ENCODE measurements at places on chromosomes 2 and 18. TPM values are rescaled to one million over a fixed set of nuclear protein-coding genes. Genes with fewer than 3 reads are reported as not detected.

The MROH2A gene
- not detected for polyA plus RNA-seq

The UGT1A8 gene
- polyA plus RNA-seq: not detected

The COLEC12 gene
- polyA plus RNA-seq: not detected

The C2orf78 gene
- polyA plus RNA-seq: not detected

The CPLX4 gene
- polyA plus RNA-seq: not detected

The STAT4 gene
- 1.9 TPM for polyA plus RNA-seq

The MPP4 gene
- not detected for polyA plus RNA-seq

The NR4A2 gene
- 22.7 TPM for polyA plus RNA-seq

The PLB1 gene
- not detected for polyA plus RNA-seq

The IMPACT gene
- polyA plus RNA-seq: 9.2 TPM

Measured in IgD-negative memory B cell (primary cell).